ENCODE measurements at places on chromosomes 7 and 10.

- no peak for DNase-seq
Observed at GRCh38 chr10:86753051-86753450, 3.4 kb upstream of the BMPR1A start.

GRCh38 chr10:108905171-108905570, 1018.1 kb downstream of the XPNPEP1 start:
- DNase-seq, result no peak

- no peak for DNase-seq
Observed at GRCh38 chr10:120132811-120133210, 240.3 kb downstream of the SEC23IP start.

DNA sequence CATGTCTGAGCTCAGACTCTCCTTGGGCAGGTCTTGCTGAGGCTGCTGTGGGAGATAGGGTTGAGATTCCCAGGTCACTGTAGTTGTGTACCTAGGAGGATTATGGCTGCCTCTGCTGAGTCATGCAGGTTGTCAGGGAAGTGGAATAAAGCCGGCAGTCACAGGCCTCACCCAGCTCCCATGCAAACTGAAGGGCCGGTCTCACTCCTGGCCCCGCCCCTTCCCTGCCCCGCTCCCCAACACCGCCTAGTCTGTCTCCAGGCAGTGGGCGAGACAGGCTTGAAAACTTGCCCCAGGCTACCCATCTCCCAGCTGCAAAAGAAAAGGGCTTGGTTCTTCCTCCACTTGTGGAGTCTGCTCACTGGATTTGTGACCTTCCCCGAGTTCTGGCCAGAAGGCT, 41.6 kb upstream of the SDHAF3 start:
- no peak for DNase-seq

DNA sequence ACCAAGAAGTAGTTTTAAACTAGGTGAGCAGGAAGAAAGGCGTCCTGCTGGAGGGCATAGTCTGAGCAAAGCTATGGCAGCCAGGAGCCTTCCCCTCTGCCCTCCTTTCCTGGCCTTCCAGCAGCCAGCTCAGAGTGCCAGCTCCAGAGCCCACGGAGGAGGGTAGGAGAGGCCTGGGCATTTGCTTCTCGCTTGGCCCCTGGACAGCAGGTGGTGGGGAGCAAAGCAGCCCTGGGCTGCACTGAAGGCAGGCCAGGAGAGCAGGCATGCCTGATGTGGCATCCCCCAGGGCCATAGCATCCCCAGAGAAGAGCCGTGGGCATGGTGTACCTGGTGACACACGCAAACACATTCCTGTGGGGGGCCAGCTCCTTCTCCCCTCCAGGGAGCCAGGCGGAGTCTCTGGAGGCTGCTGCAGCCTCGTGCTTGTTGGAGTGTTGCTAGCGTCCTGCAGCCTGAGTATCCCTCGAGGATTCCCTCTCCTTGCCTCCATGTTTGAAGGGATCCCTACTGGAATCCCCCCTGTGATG, 43.9 kb downstream of the CDH23 start:
- no peak for DNase-seq

- DNase-seq, result no peak
Observed at GRCh38 chr10:91800182-91800581, 2.0 kb downstream of the TNKS2 start.

All from CD4-positive, alpha-beta T cell treated with Interleukin-15 for 1 hour (primary cell).